ENCODE measurements at places on chromosomes 1 and 21.

- no peak for DNase-seq
Observed at GRCh38 chr1:227898502-227899140, 49.1 kb downstream of the WNT9A start.

DNA sequence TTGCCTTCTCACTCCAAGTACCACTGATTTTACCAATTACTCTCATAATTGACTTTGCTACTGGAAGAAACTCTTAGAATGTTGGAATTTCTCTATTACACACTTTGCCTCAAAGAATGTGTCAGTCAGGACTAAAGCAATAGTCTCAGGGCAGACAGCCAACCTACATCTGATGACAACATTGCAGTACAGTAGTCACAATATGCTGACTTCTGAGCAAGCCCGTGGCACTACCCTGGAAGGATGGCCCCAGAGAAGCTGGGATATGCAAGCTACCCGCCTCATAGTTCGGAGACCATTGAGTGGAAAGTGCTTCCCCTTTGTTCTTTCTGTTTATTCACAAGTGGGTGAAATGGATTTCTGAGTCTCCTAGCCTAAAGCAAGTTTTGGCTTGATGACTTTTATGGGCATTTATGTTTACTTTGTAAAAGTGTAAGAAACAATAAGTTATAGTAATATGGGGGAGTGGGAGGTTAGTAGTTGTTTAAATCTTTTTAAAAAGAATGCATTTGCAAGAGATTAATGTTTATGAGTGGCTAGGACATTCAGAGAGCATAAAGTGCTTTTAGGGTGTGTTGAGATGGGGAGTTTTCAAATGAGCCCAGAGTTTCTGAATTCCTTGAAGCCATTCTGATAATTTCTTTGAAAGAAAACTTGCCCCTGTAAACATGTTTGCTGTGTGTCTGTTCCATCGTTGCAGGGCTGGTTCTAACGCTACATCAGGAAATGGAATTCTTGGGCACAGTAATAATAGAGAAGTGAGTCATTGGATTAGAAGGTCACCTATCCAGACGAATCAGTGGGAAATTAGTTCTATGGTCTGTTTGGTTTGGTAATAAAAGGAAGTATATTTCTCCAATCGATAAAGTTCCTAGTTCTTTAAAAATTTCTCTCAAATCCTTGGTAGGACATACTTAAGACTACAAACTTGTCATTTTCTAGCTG lies 63.8 kb downstream of the LMO4 start:
- no peak for DNase-seq

DNA sequence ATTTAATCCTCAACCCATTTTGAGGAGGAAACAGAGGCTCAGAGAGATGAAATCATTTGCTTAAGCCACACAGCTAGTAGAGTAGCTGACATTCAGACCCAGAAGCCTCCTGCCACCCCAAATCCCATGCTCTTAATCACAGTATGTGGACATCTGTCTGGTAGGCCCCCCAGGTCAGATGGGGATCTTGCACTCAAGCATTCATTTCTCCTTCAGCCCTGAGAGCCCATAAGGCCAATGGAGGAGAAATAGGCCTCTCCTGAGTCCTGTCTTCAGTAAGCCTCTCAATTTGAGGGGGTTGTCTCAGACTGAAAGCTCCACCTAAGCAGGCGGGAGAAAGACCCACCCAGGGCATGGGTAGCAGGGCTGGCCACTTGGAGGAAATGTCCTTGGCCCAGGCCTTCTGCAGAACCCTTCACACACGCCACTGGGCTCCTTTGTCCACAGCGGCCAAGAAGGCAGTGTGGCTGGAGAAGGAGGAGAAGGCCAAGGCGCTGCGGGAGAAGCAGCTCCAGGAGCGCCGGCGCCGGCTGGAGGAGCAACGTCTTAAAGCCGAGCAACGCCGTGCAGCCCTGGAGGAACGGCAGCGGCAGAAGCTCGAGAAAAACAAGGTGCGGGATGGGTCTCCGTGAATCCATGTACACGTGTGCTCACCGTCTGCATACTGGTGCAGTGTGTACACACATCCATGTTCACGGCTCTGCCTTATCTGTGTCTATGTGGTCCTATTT lies 16.2 kb downstream of the MAP7D1 start:
- no peak for DNase-seq

- no peak for DNase-seq
Observed at GRCh38 chr1:181015251-181015615, 7.4 kb downstream of the STX6 start.

DNA sequence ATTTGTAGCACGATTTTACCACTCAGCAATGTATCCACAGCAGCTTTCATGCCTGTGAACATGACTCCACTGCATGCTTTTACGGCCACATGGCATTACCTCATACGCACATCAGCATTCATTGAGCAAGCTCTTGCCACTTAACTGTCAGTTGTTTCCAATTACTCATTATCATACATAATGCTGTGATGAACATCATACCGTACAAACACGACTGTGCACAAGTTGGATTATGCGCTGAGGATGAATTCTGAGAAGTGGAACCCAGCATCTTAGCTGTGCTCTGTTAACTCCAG lies 9.6 kb downstream of the UMODL1 start:
- DNase-seq = no peak

DNA sequence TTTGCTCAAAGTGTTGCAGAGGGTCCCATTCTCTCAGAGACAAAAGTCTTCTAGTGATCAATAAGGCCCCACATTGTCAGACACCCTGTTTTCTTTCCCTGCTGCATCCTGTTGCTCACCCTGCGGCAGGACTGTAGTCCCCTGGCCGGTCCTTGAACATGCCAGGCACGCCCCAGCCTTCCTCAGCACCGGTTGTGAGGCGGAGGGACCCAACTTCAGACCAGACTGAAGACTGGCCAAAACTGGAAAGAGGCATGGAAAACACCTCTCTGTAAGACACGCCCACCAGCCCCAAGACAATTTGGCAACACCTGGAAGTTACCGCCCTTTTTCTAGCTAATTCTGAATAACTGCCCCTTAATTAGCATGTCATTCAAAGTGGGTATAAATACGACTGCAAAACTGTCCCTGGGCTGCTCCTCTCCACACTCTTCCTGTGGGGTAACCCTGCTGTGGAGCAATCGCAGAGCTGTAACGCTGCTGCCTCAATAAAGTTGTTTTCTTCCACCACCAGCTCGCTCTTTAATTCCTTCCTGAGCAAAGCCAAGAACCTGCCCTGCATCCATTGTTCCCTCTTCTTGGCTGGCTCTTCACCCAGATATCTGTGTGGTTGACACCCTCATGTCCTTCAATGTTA lies 23.8 kb downstream of the PLA2G2A start:
- DNase-seq = no peak

- no peak for DNase-seq
Observed at GRCh38 chr1:245984390-245985155, 522.5 kb downstream of the SMYD3 start.

DNA sequence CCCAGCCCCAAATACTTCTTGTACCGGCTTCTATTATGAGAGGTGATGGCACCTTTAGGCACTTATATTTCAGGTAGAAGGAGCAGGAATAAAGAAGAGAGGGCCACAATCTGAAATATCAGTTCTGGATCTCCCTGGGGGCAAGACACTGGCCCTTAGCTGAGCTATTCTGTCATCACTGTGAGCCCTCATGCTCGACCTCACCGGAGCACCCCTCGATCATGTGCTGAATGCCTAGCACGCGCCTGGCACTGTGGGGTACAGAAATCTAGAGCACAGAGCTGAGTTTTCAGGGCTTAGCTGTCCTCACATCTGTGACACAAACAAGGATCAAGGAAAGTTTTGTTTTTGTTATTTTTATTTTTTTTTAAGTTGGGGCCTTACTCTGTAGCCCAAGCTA lies 7.6 kb upstream of the MX1 start:
- DNase-seq = no peak

DNA sequence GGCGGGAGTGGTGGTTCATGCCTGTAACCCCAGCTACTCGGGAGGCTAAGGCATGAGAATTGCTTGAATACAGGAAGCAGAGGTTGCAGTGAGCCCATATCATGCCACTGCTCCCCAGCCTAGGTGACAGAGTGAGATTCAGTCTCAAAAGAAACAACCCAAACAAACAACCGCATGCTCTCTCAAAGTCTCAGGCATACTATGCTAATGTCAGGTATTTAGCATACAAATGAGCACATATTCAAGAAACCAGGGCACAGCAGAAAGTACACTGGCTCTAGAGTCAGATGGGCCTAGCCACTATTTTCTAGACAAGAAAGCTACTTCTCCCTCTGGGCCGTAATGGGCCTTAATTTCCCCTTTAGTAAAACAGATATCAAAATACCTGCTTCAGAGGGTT lies 55.0 kb downstream of the ELAVL4 start:
- DNase-seq = no peak

GRCh38 chr1:169727307-169727706 lies 6.6 kb downstream of the SELE start:
- no peak for DNase-seq

- DNase-seq = no peak
Observed at GRCh38 chr1:173867141-173867752, 542 bp downstream of the GAS5 start.

- no peak for DNase-seq
Observed at GRCh38 chr1:77583483-77583882, 99.0 kb downstream of the ZZZ3 start.

DNA sequence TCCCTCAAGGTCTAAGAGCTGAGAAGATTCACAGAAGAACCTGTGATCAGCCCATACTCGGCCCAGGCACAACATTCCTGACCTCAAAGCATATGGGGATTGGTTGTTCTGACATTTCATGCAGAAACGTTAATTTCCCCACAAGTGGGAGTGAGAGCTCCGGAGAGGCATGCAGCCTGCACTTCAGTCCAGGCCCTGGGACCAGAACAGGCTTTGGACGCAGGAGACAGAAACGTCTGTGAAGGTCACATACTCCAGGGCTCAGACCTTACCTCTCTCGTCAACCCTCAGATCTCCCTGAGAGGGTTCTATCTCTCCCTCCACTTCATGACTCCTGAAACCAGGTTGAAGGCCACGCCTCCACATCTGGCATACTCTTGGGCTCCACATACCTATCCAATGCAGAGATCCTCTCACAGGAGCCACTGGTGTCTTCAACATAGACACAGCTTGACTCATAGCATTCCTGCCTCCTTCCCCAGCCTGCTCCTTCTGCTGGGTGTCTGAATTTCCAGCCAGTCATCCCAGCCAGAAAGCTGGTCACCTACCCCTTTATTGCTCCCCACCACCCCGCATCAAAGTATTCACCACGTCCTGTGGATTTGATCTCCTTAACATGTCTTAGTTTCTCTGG lies 149.2 kb downstream of the OMA1 start:
- no peak for DNase-seq

- no peak for DNase-seq
Observed at GRCh38 chr1:14876747-14877146, 276.8 kb upstream of the TMEM51 start.

GRCh38 chr1:109901524-109902145 lies 9.0 kb upstream of the CSF1 start:
- no peak for DNase-seq

DNA sequence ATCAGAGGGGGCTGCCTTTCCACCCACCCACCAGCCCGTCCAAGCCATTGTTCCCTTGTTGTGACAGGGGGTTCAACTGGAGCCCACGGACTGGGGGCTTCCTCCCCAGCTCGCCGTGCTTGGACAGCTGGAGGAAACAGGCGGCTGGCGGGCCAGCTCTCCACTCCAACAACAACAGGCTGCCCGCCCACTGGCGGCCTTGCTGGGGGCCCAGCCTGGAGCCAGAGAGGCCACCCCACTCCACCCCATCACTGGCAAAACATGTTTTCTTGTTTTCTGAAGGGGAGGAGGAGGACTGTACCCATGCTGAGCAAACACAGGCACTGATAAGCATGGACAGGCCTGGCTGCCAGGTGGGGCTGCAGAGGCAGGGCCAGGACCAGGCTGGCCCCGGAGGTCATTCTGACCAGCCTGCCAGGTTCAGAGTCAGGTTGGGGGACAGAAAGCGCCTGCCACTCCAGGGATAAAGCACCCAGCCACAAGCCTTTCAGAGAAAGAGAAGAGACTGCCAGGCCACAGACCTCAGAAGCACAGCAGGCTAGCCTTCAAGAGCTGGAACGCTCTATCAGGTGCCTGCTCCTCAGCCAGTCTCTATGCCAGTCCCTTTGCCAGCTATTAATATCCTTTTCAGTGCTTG lies 32.8 kb downstream of the GJA4 start:
- no peak for DNase-seq

DNA sequence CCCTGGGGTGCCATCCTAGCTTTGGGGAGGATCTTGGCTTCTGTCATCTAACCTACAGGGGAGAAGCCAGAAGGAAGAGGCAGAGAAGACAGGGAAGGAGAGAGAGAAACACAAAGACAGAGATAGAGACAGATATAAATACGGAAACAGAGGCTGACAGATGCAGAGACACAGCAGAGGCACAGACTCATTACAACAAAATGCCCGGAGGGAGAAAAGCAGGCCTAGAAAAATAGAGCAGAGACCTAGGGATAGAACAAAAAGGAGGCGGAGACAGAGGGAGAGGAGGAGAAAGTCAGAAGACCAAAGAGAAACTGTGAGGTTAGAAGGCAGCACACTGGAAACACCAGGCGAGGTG lies 1.9 kb downstream of the PEAR1 start:
- DNase-seq = no peak

DNA sequence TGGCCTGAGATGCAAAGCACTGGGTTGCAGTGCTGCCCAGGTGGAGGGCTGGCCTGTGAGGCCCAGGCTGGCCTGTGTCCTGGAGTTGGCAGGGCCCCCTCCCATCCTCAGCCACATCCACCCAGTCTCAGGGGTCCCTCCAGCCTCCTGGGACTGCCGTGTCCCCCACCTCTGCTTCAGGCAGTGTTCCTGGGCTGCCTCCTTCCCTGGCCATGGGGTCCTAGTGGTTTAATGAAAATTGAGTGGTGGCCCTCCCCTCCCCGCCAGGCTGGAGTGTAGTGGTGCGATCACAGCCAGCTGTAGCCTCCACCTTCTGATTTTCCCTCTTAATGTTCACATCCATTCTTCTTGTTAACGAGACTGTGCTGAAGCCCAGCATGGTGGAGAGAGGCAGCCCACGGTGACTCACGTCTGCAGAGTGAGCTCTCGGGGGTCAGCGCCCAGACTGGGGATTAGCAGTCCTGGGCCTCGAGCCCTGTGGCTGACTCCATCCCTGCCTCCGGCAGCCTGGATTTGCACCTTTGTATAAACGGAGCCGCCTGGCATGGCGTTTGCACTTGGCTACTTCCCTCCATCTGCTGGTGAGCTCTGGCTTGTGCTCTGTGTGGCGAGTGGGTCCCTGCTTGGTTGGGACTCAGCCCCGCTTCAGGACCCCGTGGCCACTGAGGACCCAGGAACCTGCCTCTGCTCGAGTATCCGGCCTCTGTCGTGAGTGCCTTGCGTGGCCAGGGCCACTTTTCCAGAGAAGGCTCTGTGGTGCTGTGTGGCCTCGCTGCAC lies 6.9 kb downstream of the MIB2 start:
- DNase-seq = no peak
